Activated CD4-positive, CD25-positive, alpha-beta regulatory T cell (primary cell): ENCODE measurements at places on chromosomes 7 and 10.

DNA sequence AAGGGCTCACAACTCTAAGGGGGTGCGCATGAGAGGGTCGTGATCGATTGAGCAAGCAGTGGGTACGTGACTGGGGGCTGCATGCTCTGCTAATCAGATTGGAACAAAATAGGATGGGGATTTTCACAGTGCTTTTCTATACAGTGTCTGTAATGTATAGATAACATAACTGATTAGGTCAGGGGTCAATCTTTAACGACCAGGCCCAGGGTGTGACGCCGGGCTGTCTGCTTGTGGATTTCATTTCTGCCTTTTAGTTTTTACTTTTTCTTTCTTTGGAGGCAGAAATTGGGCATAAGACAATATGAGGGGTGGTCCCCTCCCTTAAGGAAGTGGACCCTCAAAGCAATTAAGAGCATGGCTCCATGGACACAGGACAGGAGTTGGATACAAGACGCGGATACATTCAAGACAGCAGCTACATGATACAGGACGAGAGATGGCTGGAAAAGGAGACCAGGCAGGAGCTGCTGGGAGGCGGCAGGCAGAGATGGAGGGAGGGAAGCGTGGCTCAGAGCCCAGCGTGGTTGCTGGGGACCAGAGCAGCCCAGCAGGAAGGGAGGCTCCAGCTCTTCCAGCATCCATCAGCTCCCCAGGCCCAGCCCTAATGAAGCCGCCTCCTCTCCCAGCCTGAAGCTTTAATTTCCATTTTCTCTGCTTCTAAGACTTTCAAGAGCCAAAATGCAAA, 31.6 kb downstream of the GSDME start:
- no peak for DNase-seq

DNA sequence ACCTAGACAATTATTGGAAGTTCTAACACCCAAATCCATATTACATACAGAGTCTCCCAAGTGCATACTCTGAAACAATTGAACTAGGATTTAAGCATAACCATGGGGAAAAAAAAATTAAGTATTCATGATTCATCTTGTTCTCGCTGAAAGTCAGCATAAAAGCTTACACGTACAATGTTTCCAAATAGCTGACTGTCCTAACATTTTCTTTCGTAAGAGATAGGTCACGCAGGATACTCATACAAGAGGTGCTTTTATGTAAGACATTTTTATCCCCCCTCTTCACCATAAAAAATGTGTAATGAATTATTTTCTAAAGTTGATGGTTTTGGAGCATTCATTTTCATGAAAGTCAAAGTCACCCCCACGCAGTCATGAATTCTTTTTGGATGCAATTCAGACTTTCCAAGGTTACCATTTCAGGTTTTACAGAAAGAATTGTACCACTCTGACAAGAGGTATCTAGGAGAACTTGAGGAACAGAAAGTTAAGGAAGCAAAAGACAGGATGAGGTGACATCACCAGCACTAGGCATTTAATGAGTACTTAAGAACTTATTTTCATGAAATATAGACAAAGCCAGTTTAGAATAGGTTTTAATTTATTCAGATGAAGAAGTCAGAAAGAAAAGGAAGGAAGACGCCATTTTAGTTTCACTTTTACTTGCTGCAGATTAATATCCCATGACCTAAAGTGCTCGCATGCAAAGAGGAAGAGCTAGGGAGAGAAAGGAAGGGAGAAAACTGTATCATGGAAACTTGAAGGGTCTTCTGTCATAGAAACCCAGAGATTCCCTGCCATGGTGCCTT, 55.8 kb downstream of the TMEM26 start:
- no peak for DNase-seq

DNA sequence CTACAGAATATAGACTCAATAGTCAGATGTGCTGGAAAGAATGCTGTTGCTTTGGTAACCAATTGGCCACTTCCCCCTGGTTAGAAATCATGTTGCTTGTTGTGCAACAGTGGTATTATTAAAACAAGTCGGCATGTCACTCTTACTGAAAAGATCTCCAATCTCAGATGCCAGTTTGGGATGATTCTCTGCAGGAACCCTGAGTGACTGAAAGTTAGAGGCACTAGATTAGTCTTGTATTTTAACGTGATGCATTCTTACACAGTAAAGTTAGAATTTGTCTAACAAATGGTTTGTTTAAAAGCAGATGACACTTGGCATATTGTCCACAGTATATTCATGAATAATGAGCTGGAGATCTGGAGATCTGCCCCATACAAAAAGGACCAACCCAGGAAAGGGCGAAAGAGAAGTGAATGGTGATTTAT, 287.6 kb downstream of the TWIST1 start:
- no peak for DNase-seq

- DNase-seq, result no peak
Measured at GRCh38 chr7:76386691-76387260, 22.7 kb downstream of the SSC4D start.

- DNase-seq, result no peak
Measured at GRCh38 chr7:88243345-88243909, 23.6 kb upstream of the SRI start.

DNA sequence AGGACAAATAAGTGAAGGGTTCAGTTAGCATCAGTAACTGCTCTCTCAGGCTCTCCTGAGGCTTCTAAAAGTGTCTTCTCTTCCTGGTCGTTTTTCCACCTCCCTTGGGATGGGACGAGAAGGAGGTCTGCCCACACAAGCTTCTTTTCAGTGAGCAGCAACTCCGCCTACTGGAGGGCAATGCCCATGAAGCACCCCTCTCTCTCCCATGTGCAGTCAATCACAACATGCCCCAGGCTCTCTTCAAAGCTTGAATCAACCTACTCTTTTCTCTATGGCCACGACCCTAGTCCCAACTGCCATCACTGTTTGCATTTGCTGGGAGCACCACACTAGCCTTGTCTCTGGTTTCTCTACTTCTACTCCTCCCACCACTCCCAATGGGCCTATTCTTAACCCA, 135.6 kb downstream of the RPS24 start:
- DNase-seq, result no peak

- DNase-seq, result no peak
Measured at GRCh38 chr7:68518060-68518459, 1080.2 kb upstream of the AUTS2 start.

DNA sequence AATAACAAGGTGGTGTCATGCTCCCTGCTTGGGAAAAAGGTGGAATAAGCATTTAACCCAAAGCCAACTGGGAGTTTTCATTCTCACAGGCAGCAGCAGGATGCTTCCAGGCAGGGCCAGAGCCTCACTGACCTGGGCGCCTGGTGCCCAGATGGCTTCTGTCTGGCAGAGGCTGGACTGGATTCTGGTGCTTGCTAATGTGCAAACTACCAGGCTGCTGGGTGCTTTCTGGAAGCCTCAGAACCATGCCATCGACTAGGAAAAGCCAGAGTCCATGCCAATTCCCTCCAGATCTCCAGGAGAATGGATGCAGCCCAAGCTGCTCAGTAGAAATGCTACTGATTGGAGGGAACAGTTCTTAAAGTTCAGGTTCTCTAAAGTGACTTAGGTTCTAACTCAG, 36.2 kb downstream of the VIPR2 start:
- no peak for DNase-seq

GRCh38 chr10:91197127-91197526, 23.3 kb upstream of the PCGF5 start:
- DNase-seq, result no peak

GRCh38 chr7:115449689-115450088, 527.8 kb downstream of the MDFIC start:
- no peak for DNase-seq

- DNase-seq, result no peak
Measured at GRCh38 chr7:79329464-79329863, 124.0 kb downstream of the MAGI2 start.

- DNase-seq, result no peak
Measured at GRCh38 chr10:1942478-1942877, 205.2 kb upstream of the ADARB2 start.

- no peak for DNase-seq
Measured at GRCh38 chr7:53350241-53350640, 314.8 kb downstream of the POM121L12 start.

DNA sequence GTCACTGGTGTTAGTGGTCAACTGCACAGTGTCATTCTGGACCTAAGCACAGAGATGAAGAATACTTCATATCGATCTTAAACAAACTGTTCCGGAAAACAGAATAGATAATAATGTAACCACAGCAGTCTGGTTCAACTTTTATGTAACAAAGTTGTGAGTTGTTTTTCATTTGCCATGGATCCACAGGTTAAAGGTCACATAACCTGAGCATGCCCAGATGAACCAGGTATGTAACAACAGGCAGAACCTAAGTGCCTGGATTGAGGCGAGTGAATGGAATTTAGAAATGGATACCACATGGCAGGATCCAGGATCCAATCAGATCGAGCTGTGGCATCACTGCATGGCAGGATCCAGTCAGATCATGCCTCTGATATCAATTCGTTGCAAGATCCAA, 87.1 kb downstream of the CLEC2L start:
- no peak for DNase-seq

DNA sequence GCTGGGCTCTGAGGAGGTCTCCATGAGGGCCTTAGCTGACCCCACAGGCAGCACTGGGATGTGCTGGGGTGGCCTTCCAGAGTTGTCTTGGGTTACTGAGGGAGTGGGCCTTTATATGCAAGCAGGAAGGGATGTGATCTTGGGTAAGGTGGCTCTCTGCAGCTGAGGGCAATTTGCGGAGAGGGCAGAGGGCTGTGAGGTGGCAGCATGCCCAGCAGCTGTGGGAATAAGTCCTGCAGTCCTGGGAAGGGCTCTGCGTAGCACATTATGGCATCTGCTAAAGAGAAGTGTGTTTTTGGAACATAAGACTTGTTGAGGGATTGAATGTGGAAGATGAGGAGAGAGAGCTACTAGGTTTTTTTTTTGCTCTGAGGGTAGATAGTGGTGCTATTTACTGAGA, 99.6 kb upstream of the KMT2E start:
- DNase-seq, result no peak

DNA sequence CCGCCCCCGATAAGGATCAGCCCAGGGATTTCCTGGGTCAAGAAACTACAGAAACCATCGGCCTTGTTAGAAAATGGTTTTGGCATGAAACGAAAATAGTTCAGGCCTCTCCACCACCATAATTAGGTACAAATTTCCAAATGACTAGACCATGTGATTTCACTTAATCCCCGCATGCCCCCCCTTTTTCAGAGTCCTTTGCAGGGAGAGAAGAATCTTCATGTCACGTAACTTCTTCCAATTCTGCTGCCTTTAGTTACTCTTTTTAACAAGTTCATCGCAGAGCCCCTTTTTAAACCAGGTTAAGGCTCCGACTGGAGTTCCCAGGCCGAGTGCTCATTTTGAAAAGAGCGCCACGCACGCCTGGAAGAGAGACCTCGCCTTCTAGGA, 3.4 kb downstream of the PDGFA start:
- no peak for DNase-seq

DNA sequence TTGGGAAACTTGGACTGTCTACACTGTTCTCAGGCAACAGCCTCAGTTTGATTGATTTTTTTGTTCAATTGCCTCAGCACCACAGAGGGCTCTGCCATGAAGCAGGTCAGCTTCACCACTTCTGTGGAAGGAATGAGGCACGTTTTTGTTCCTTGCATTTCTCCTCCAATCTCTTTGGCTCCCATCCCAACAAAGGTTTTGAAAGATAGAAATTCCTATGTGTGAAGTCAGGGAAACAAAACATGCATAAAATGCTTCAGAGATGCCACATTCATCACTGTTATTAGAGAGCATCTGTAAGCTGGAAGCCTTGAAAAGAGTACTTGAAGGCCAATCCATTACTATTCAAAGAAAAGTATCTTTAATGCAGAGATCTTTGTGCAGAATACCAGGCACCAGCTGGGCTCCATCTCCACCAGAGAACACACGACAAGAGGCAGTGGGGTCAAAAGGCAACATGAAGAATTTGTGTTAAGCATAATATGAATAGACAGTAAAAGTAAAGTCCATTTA, 249.1 kb upstream of the LYZL1 start:
- DNase-seq, result no peak

GRCh38 chr10:79153745-79154144, 85.0 kb downstream of the ZMIZ1 start:
- no peak for DNase-seq

- DNase-seq, result no peak
Measured at GRCh38 chr7:156458011-156458410, 182.6 kb upstream of the RNF32 start.

DNA sequence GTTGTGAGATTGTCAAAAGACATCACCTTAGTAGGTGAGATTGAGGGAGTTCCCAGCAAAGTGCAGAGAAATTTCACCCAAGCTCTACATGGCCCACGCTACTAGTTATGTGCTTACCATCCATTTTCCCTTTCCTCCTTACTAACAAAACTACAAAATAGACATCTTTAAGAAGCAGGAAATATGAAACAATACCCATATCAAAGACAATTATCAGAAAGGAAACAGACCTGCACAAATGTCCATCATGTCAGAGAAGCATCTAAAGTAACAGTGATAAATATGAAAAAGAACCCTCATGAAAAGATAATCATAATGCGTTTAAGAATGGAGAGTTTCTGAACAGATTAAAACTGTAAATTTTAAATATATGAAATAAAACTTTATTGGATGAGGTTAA, 28.2 kb downstream of the GIMAP4 start:
- no peak for DNase-seq

DNA sequence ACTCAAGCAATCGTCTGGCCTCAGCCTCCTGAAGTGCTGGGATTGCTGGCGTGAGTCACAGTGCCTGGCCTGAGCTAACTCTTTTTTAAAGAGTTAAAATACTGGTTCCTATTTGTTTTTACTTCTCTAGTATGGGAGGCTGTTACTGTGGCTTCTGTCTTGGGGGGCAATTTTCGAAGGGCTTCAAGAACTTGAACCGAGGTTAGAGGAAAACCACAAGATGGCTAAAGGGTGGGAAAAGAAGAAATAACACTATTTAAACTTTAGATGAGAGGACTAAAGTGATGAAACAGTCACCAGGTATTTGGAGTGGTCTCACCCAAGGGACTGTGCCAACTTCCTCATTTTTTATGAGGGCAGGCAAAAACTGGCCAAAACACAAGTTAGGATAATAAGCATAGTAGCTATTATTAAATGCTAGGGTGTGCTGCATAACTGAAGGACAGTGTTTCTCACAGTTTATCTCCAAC, 17.8 kb downstream of the MET start:
- no peak for DNase-seq

- DNase-seq, result no peak
Measured at GRCh38 chr10:107585630-107586029, 421.1 kb upstream of the SORCS1 start.

DNA sequence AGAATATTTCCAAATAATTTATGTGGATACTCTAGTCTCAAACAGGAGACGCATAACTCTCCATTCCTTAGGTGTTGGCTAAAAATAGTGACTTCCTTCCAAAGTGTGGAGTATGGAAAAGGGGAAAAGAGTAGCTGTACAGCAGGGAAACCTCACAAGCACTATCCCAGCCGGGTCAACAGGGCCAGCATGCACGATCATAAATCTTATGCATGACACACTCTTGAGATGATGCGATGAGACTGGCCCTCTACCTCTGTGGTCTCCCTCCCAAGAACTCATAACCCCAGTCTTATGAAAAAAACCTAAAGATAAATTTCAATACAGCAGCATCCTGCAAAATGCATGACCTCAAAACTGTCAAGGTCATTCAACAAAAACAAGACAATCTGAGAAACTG, 197.3 kb downstream of the TEX36 start:
- DNase-seq, result no peak
